ENCODE measurements at places on chromosomes 3 and 15.

DNA sequence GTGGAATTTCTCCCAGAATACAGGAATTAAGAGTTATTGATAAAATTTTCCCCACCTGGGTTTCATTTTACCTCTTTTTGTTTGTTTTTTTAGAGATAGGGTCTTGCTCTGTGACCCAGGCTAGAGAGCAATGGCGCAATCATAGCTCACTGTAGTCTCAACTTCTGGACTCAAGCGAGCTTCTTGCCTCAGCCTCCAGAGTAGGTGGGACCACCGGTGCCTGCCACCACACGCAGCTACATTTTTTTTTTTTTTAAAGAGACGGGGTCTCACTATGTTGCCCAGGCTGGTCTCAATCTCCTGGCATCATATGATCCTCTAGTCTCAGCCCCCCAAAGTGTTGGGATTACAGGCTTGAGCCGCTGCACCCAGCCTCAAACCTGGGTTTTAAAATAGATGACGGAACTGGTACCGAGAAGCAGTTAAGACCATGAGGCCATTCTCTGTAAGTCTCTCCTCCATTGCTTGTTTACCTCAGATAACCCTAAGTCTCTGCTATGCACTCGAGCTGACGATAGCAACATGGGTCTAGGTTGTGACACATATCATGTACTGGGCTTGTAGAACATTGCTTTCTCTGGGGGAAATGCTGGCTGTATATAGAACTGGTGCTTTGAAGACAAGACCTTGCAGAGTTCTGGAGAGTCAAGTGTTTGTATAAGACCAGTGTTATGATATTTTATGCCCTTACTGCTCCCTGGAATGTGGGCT lies 16.4 kb downstream of the ETV5 start:
- DNase-seq, result no peak

GRCh38 chr15:99054025-99054387 lies 46.4 kb upstream of the PGPEP1L start:
- no peak for DNase-seq

DNA sequence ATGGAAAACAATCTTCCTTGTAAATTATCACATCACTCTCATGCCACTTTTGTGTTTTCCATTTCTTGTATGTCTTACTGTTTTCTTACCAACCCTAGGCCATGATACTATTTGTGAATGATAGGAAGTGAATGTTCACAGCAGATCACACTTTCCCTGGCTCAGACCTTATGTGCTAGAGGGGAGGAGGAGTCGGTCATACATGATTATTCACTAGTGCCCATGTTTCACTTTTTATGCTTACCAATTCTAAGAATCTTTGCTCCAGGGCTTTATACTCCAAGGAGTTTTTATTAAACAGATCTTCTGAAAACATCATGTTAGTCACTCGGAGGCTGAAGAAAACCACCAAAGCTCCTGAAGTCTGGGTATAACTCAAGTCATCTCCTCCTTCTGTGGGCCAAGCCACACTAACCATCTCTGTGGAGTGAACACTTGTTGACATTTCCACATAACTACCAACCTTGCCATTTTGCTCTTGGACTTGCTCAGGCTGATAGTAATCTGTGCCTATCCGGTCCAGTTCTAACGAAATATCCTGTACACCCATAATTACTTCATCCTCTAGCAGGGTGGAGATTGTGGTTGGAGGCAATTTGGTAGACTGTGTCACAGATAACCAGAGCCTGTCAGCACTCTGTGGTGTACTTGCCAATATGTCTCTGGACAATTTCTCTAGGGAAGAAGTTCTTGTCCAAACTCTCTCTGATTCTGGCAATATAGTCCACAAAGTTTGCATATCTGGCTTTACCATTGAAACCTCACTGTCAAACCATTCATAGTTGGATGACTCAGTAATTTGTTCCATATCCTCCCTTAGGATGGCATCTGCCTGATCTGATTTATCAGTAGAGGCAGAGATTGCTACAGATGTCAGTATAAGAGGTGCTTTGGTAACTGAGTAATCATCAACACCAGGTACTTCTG lies 76.8 kb downstream of the IMPG2 start:
- DNase-seq, result no peak

DNA sequence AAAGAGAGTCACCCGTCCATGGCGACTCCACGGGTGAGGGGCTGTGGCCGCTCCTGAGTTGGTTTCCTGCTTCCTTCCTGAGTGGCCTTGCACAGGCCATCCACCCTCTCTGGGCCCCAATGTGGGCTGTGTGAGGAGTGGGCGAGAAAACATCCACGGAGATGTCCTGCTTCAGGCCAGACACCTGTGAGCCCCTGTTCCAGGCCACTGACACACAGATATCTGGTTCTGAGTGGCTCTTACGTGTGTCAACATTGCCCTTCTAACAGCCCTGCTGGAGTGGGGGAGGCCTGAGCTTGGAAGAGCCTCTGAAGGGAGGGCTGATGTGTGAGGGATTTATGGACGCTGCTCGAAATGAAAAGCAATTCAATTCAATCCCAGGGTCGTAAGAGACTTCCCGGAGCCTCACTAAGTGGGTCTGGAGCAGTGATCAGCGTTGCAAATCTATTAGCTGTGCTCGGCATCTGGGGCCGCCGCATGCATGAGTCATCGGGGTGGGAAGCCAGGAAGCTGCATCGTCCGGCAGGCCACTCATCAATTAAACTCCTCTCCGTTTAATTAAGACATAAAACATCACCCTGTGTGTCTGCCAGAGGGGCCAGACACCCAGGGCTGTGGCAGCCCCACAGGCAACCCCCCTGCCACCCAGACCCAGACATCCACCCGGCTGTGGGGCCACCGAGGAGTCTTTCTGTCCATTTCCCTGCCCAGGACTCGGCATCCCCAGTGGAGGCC lies 20.0 kb upstream of the PRR23E start:
- no peak for DNase-seq

GRCh38 chr3:2212206-2212605 lies 113.5 kb downstream of the CNTN4 start:
- no peak for DNase-seq

Data from caudate nucleus (tissue), 63 donors.